ENCODE measurements at places on chromosomes 1 and 21. TPM values are rescaled to one million over a fixed set of nuclear protein-coding genes. Genes with fewer than 3 reads are reported as not detected.

TLCD4 gene
- polyA plus RNA-seq = not detected

PRKCZ gene
- polyA plus RNA-seq = 41.3 TPM

TMCC2 gene
- polyA plus RNA-seq = 0.83 TPM

- no peaks in the 10 kb centered on the region for H3K27me3 ChIP-seq
- H3K36me3 ChIP-seq = peaks cover 11% of the 10 kb centered on the region
- no peak for DNase-seq
- no peaks in the 10 kb centered on the region for H3K4me1 ChIP-seq
- no peak overlapping the region for H3K4me3 ChIP-seq
Measured at GRCh38 chr1:100989306-100990077, 36.1 kb downstream of the DPH5 start.

GRCh38 chr1:63828322-63829044 lies 54.7 kb downstream of the ROR1 start:
- H3K36me3 ChIP-seq = no peaks in the 10 kb centered on the region
- no peak for DNase-seq
- no peaks in the 10 kb centered on the region for H3K27me3 ChIP-seq
- H3K4me1 ChIP-seq = peaks cover 13% of the 10 kb centered on the region

DNA sequence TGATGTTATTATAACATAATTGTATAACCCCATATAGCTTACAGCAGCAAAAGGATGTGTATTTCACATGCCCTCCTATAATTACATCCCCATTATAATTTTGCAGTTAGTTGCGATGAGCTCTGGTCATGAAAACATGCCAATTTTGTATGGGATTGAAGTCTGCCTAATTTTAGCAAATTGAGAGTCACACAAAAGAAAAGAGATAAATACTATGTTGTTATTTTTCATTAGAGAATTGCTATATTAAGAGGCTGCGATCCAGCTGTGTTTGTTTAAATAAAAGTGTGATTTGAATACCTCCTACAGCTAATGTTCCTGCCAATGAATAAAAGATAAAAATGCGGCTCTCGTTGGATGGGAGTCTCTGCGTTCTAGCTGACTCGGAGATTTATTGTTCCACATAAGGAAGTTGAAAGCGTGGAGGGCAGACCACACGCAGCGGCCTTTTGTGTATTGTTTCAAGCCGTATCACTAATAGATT lies 461.0 kb upstream of the NFIA start:
- no peak overlapping the region for H3K4me3 ChIP-seq
- DNase-seq = no peak
- H3K4me1 ChIP-seq = no peaks in the 10 kb centered on the region
- H3K36me3 ChIP-seq = no peaks in the 10 kb centered on the region

GRCh38 chr1:199403531-199404116 lies 623.9 kb upstream of the NR5A2 start:
- H3K4me3 ChIP-seq = no peak overlapping the region
- no peaks in the 10 kb centered on the region for H3K36me3 ChIP-seq
- DNase-seq = no peak

GRCh38 chr1:10490286-10490970 lies 15.7 kb downstream of the PEX14 start:
- peaks cover 11% of the 10 kb centered on the region for H3K4me1 ChIP-seq
- peaks cover 4% of the 10 kb centered on the region for H3K36me3 ChIP-seq
- H3K27ac ChIP-seq = no peak overlapping the region
- H3K27me3 ChIP-seq = no peaks in the 10 kb centered on the region

DNA sequence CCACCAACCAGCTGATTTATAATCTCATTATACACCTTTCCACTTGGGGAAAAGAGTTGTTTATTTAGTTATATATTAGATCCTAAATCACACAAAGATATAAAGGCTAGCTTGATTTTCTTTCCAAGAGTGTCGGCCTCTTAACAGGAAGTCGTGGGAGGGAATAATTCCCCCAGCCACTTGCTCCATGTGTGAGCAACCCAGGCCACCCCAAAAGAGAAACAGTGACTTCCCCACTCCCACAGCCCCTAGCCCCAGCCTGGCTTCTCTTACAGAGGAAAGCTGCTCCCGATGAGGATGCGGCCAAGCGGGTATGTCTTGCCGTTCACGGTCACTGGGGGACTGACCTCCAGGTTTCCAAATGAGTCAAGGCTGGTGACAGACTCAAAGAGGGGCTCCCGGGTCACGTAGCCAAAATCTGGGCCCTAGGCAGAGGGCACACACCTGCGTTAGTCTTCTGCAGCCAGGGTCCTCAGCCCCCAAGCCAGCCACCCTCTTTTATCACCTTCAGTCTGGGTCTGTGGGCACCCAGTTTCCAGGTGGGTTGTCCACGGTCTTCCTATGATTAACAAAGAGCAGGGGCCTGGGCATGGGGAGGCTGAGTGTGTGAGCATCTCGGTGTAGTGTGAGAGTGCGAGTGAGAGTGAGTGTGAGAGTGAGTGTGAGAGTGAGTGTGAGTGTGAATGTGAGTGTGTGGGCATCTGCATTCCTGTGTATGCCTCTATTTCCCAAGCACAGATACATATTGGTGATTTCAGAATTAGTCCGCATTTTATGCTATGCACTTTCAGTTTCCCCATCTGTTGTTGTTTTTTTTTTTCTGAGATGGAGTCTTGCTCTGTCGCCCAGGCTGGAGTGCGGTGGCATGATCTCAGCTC lies 25.4 kb upstream of the SDHB start:
- H3K4me3 ChIP-seq = no peak overlapping the region
- H3K27me3 ChIP-seq = no peaks in the 10 kb centered on the region
- H3K36me3 ChIP-seq = no peaks in the 10 kb centered on the region
- H3K4me1 ChIP-seq = no peaks in the 10 kb centered on the region
- H3K27ac ChIP-seq = no peak overlapping the region
- no peak for DNase-seq

- H3K27ac ChIP-seq = no peak overlapping the region
- no peak for DNase-seq
- no peaks in the 10 kb centered on the region for H3K27me3 ChIP-seq
- H3K4me1 ChIP-seq = no peaks in the 10 kb centered on the region
- no peaks in the 10 kb centered on the region for H3K36me3 ChIP-seq
Measured at GRCh38 chr1:38097284-38097898, 50.8 kb upstream of the POU3F1 start.

GRCh38 chr1:38009088-38009840 lies 3.3 kb upstream of the UTP11 start:
- no peak for DNase-seq
- H3K4me1 ChIP-seq = peaks cover 25% of the 10 kb centered on the region
- no peaks in the 10 kb centered on the region for H3K36me3 ChIP-seq

DNA sequence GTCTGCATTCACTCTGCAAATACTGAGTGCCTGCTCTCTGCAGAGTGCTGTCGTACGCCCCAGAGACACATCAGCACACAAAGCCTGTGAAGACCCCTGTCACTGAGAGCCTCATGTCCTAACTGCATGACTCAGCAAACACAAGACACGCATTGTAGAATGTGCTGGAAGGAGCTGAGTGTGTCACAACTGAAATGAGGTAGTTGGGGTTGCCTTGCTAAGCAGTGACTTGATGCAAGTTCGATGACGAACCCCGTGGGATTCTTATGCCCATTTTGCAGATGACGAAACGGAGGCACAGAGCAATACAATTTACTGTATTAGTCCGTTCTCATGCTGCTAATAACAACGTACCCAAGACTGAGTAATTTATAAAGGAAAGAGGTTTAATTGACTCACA lies 65.1 kb downstream of the RIPK4 start:
- H3K4me1 ChIP-seq = peaks cover 10% of the 10 kb centered on the region
- no peak overlapping the region for H3K4me3 ChIP-seq
- H3K27ac ChIP-seq = no peak overlapping the region
- DNase-seq = no peak
- H3K36me3 ChIP-seq = no peaks in the 10 kb centered on the region

DNA sequence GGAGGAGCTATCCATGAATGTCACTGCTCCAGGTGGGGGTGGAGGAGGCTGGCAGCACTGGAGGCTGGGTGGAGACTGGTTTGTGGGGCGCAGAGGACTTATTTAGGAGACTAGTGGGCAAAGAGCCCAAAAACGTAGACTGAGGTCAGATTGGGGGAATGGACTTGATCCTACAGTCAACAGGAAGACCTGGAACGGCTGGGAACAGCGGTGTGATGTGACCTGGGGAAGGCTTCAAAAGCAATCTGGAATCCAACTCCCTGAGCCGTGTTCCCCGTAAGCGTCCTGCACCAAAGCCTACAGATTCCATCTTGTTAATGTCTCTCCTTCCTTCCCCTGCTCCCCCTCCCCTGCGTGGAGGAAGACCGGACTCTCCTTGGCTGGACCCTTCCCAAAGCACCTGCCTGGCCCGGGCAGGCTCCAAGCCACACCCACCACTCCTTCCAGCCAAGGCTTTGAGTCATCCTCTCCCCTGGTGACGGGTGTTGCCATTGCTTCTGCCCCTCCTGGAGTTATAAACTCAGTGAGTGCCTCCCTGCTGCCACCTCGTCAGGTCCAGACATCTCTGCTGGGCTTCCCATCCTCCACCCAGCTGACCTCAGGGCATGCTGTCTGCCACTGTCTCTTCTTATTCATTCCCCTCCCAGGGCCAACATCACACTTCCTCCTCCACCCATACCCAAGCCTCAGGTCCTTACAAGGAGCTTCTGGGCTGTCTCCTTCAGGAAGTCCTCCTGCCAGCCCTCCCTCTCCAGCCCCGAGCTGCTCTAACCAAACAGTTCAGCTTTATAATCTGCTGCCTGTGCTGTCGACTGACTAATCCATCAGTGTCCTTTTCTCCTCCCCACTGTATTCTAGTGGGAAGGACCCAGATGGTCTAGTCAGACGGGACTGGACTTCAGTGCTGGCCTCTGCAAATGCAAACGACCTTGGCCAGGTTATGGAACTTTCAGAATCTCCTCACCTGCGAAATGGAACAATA lies 1.6 kb upstream of the CLSTN1 start:
- peak; percentile 99 for DNase-seq
- H3K4me1 ChIP-seq = peaks cover 48% of the 10 kb centered on the region
- no peaks in the 10 kb centered on the region for H3K36me3 ChIP-seq
- H3K27me3 ChIP-seq = no peaks in the 10 kb centered on the region
- peak overlapping the region; percentile 80 for H3K27ac ChIP-seq
- peak overlapping the region; percentile 62 for H3K4me3 ChIP-seq

DNA sequence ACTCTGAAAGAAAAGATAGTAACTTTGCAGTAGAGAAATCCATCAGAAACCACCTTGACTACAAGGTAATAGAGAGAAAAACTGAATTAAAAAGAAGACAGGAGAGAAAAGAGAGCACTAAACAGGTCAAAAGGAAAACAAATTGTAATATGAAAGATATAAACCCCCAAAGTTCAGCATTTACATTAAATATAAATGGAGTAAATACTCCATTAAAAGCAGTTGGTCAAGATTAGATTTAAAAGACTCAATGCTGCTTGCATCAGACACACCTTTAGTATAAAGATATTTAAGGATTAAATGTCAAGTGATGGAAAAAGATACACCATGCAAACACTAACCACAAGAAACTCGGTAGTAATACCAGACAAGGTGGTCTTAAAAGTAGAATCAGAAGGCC lies 110.5 kb downstream of the PEX14 start:
- H3K27ac ChIP-seq = no peak overlapping the region
- H3K4me1 ChIP-seq = no peaks in the 10 kb centered on the region

- H3K27ac ChIP-seq = no peak overlapping the region
- no peak for DNase-seq
- no peaks in the 10 kb centered on the region for H3K27me3 ChIP-seq
- no peaks in the 10 kb centered on the region for H3K4me1 ChIP-seq
- no peak overlapping the region for H3K4me3 ChIP-seq
Measured at GRCh38 chr1:4021136-4021973, 121.3 kb upstream of the C1orf174 start.

DNA sequence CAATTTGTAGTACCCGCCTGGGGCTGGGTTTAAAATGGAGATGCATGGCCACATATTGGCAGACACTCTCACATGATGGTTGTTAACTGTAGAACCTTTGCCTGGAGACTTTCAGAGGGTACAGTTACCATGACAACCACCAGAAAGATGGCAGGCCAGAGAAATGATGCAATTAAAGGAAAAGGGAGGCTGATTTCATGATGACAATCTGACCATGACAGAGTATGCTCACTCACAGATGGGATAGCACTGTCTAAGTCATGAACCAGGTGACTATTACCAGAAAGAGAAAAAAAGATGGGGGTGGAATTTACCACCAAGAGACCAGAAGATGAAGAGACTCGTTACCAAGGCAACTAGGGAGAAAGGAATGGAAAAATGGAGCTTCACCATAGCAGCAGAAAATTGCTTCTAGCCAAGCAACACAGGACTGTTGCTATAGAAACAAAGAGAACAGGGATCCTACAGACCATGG lies 3.5 kb upstream of the TRIT1 start:
- H3K27me3 ChIP-seq = no peaks in the 10 kb centered on the region
- H3K4me3 ChIP-seq = no peak overlapping the region
- no peak overlapping the region for H3K27ac ChIP-seq
- H3K36me3 ChIP-seq = no peaks in the 10 kb centered on the region
